ENCODE measurements at places on chromosomes 16 and 17. TPM values are rescaled to one million over a fixed set of nuclear protein-coding genes. Genes with fewer than 3 reads are reported as not detected.
A peak's percentile ranks its signal among the peaks of the same experiment; 100 is the strongest.

Gene TMIGD1
- 5.0 TPM for total RNA-seq

Gene PLD6
- not detected for total RNA-seq

Gene BMERB1
- total RNA-seq, result 47.9 TPM

- DNase-seq, result no peak
Measured at GRCh38 chr17:12693640-12694039, 27.9 kb downstream of the MYOCD start.

DNA sequence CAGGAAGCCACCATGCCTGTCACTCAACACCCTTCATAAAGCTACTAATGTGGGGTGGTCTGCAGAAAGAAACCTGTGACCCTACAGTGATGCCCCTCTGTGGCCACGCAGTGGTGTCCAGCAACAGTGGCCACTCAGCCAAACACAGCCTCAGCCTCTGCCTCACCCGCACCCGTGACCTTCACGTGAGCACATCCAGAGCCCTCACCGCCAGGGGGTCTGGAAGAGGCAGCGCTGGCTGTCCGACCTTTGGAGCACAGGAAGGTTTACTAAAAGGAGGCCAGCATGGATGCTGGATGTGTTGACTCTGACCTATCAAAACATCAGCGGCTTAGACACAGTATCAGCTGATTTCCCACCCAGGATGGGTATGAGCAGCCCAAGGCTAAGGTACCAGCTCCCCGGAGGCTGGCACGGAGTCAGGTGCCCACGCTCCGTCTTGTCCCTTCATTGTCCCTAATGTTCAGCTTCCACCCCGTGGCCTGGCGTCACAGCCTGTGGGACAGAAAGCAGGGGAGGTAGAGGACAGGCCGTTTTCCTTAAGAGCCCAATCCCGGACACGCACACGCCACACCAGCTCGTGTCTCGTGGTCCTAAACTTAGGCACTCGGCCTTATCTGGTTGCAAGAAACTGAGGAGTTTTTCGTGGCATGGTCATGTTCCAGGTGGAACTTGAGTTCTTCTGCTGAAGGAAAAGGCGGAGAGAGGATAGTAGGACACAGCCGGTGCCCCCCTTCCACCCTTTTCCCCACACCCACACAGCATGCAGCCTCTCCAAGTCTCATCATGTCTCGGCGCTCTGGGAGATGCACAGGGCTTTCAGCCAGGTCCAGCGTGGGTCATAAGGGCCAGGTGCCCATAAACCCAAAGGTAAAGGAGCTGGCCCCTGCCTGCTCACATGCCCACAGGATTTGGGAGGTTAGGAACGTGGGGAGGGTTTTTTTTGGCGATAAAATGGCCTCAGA, 49.7 kb upstream of the ENDOV start:
- DNase-seq, result no peak

- peak; percentile 39 for DNase-seq
Measured at GRCh38 chr17:39002991-39003715, 36.0 kb upstream of the FBXO47 start.

DNA sequence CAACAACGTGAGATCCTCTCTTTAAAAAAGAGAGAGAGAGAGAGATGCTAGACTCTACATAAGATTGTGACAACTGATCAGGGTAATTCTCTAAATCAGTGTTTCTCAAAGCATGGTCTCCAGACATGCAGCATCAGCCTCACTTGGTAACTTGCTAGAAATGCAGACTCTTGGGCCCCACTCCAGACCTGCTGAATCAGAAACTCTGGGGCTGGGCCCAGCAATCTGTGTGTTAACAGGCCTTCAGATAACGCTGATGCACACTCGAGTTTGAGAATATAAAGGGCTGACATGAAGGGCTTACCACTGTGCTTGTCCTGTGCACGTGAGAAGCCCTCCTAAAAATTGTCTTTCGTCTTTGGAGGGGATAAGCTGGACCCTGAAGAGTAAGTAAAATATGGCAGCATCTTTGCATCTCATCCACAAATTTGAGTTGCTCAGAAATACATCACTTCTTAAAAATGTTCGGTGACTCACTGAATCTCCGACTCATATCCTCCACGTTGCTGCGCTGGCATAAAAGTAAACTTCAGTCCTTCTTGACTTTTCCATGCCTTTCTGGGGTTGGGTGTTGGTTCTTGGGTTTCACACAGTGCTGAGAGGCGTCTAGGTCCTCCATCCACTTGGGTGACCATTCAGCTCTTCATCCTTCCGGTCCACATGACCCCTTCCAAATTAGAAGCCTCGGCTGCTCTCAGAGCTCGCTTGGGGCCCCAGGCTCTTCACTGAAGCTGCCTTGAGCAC, 26.1 kb upstream of the KDM8 start:
- no peak for DNase-seq

GRCh38 chr16:53775821-53776431, 72.0 kb downstream of the FTO start:
- peak; percentile 44 for DNase-seq

GRCh38 chr17:28718333-28719020, 809 bp upstream of the RAB34 start:
- DNase-seq, result no peak

DNA sequence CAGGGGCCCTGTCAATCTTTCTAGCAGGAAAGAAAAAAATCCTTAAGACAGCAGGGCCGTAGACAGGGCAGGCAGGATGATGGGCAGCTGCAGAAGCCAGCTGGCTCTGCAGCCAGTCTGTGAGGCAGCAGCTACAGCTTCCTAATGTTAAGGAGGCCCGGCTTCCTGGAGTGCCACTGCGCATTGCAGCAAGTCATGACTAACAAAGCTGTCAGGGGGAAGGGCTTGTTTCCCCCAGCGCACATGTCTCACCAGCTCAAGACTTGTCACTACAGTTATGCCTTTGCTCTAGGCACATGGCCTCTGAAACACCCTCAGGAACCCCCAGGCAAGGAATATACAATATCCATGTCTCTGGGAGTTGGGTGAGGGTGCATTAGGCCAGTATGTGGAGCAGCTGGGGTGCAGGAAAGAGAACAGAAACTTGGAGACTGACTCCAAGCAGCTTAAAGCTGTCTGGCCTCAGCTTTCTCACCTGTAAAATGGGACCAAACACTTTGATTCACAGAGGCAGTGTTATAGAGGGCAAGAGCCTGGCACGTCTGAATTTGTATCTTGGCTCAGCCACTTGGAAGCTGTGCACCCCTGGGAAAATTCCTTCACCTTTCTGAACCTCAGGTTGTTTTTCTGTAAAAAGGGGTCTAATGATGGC, 220.0 kb downstream of the HAPSTR1 start:
- DNase-seq, result no peak
